ENCODE measurements at places on chromosomes 2 and 18.

GRCh38 chr2:178426388-178426787, 24.6 kb downstream of the PRKRA start:
- DNase-seq: no peak

- no peak for DNase-seq
Measured at GRCh38 chr2:135826544-135826943, 10.4 kb downstream of the LCT start.

- DNase-seq: no peak
Measured at GRCh38 chr2:237742191-237742590, 56.4 kb upstream of the RBM44 start.

GRCh38 chr2:183348492-183348891, 224.2 kb downstream of the NUP35 start:
- DNase-seq: no peak
